ENCODE measurements at places on chromosomes 11 and 22.

DNA sequence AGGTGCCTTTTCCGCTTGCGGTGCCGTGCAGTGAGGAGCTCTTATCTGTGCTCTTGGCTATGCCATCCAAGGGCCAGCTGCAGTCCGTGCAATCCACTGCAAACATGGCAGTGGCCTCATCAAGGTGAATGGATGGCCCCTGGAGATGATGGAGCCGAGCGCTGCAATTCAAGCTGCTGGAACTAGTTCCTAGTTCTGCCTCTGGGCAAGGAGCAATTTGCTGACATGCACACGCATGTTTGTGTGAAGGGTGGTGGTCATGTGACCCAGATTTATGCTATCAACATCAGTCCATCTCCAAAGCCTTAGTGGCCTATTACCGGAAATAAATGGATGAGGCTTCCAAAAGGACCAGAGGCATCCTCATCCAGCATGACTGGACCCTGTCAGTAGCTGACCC, 3.1 kb upstream of the EHD1 start:
- H3K36me3 ChIP-seq, result peaks cover 10% of the 10 kb centered on the region
- peak overlapping the region; percentile 100 for H3K4me3 ChIP-seq
- no peaks in the 10 kb centered on the region for H3K27me3 ChIP-seq
- H3K4me1 ChIP-seq, result peaks cover 51% of the 10 kb centered on the region
- peak overlapping the region; percentile 75 for H3K27ac ChIP-seq
- no peak for DNase-seq

GRCh38 chr11:43738600-43739409, 58.3 kb downstream of the HSD17B12 start:
- no peak for DNase-seq
- H3K4me3 ChIP-seq, result no peak overlapping the region
- no peaks in the 10 kb centered on the region for H3K27me3 ChIP-seq
- H3K4me1 ChIP-seq, result peaks cover 7% of the 10 kb centered on the region

DNA sequence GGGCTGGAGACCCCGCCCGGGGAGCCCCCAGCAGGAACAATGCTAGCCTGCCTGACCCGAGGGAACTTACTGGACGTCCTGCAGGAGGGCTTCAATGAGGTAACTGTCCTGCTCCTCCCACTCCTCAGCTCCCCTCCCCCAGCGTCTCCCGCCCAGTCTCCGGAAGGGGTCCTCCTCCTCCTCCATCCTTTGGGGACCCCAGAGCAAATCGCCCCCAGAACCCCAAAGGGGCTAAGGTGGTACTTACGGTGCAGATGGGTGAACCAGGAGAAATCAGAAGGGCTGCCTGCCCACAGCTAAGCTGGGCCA, 272 bp downstream of the DIXDC1 start:
- peak overlapping the region; percentile 91 for H3K4me3 ChIP-seq
- H3K4me1 ChIP-seq, result peaks cover 57% of the 10 kb centered on the region
- no peaks in the 10 kb centered on the region for H3K27me3 ChIP-seq
- peaks cover 7% of the 10 kb centered on the region for H3K36me3 ChIP-seq

GRCh38 chr11:58594826-58595225, 16.0 kb downstream of the ZFP91 start:
- H3K36me3 ChIP-seq, result peaks cover 40% of the 10 kb centered on the region
- no peak for DNase-seq
- no peak overlapping the region for H3K27ac ChIP-seq
- no peaks in the 10 kb centered on the region for H3K27me3 ChIP-seq
- H3K4me3 ChIP-seq, result no peak overlapping the region

- no peak overlapping the region for H3K27ac ChIP-seq
- no peak for DNase-seq
- H3K27me3 ChIP-seq, result no peaks in the 10 kb centered on the region
- peaks cover 10% of the 10 kb centered on the region for H3K36me3 ChIP-seq
- no peak overlapping the region for H3K4me3 ChIP-seq
- H3K4me1 ChIP-seq, result peaks cover 3% of the 10 kb centered on the region
Observed at GRCh38 chr11:73493956-73494598, 103.8 kb downstream of the FAM168A start.

DNA sequence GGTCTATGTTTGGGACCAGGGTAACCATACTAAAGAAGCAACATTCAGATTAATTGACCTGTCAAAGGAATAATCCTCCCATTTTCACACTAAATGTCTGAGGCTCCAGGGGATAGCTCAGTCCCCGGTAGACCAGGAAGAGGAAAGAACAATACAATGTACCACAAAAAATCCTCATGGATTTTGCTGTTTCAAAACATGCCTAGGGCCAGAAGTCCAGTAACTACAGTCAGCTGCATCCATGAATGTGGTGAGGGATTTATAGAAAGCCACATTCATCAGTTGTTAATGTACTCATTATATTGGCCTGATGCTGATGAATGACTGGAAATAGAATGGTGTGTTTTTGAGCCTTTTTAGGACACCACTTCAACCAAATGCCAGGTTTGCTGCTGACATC, 6.9 kb upstream of the ETS1 start:
- H3K4me1 ChIP-seq, result peaks cover 4% of the 10 kb centered on the region
- H3K27ac ChIP-seq, result no peak overlapping the region
- H3K36me3 ChIP-seq, result peaks cover 2% of the 10 kb centered on the region
- peaks cover 24% of the 10 kb centered on the region for H3K27me3 ChIP-seq
- H3K4me3 ChIP-seq, result no peak overlapping the region

DNA sequence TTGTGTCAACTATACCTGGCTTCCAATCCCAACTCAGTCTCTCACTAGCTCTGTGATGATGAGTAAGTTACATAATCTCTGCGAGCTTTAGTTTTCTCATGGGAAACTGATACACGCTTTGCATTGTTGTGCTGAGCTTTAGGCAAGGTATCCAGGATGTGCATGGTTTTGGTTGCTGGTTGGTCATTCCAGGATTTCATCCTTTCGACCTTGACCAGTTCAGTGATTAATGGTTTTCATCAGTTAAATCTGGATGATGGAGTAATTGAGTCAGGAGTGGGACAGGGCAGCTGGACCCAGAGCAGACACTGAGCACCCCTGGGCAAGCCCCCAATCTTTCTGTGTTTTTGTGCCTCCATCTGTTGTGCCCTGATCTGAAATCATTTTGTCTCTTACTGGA, 417.3 kb upstream of the CADM1 start:
- no peaks in the 10 kb centered on the region for H3K27me3 ChIP-seq
- H3K27ac ChIP-seq, result no peak overlapping the region
- H3K4me1 ChIP-seq, result peaks cover 17% of the 10 kb centered on the region
- no peak overlapping the region for H3K4me3 ChIP-seq
- no peaks in the 10 kb centered on the region for H3K36me3 ChIP-seq
- no peak for DNase-seq

DNA sequence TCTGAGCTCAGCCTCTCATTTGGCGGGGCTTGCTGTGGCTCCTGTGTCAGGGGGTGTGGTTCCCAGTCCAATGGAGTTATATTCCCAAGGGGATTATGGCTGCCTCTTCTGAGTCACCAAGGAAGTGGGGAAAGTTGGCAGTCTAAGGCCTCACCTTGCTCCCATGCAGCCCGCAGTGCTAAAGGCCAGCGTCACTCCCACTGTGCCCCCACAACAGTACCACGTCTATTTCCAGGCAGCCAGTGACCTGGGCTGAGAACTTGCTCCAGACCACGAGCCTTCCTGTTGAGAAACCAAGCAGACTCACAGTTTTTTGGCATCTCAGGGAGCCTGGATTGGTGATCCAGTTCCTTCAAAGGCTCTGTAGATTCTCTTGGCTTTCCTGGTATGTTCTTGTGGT, 45.6 kb downstream of the OR2AT4 start:
- no peak overlapping the region for H3K27ac ChIP-seq
- no peak overlapping the region for H3K4me3 ChIP-seq
- no peaks in the 10 kb centered on the region for H3K4me1 ChIP-seq
- peaks cover 12% of the 10 kb centered on the region for H3K27me3 ChIP-seq
- no peak for DNase-seq

GRCh38 chr22:42436404-42436803, 4.2 kb upstream of the NFAM1 start:
- DNase-seq, result no peak
- no peaks in the 10 kb centered on the region for H3K36me3 ChIP-seq
- no peak overlapping the region for H3K4me3 ChIP-seq
- no peak overlapping the region for H3K27ac ChIP-seq
- peaks cover 12% of the 10 kb centered on the region for H3K27me3 ChIP-seq

DNA sequence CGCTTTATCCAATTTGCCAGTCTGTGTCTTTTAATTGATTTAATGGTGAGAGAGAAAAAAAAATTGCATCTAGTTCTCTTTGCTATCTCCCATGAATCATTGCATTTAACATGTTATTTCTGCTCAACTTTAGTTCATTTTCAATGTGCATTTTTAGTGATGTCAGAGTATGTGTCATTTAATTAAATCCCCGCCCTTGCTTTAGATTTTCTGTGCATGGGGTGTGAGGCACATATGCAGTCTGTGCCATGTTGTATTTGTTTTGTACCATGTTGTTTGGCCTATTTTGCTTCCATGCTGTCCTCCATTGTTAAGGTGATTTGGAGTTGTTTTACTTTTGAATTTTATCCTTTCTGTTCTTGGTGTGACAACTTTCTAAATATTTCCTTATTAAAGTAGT, 8.3 kb upstream of the NCR3LG1 start:
- peaks cover 10% of the 10 kb centered on the region for H3K4me1 ChIP-seq
- H3K27ac ChIP-seq, result no peak overlapping the region
- no peak for DNase-seq
- no peak overlapping the region for H3K4me3 ChIP-seq
- no peaks in the 10 kb centered on the region for H3K27me3 ChIP-seq
- peaks cover 18% of the 10 kb centered on the region for H3K36me3 ChIP-seq

DNA sequence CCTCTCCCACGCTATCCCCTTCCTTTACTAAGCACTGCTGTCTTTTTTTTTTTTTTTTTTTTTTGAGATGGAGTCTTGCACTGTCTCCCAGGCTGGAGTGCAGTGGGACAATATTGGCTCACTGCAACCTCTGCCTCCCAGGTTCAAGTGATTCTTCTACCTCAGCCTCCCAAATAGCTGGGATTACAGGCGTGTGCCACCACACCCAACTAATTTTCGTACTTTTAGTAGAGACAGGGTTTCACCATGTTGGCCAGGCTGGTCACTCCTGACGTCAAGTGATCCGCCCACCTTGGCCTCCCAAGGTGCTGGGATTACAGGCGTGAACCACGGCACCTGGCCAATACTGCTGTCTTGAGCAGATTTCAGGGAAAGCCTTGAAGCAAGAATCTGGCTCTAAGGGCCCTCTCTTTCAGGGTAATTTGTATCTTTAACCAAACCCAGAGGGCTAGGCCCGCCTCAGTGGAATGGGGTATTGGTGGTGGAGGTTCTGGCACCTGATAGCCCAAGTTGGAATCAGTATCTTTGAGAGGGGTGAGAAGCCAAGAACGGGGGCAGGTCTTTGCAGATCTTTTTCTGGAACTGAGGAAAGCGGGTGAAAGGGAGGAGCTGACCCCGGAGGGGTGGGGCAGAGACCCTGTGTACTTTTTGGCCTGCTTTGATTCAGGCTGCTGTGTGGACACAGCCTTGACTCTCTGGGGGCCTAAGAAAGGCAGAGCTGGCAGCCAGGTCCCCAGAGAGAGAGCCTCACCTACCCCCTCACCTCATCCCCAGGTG, 37.0 kb downstream of the TRIOBP start:
- no peaks in the 10 kb centered on the region for H3K27me3 ChIP-seq
- H3K27ac ChIP-seq, result no peak overlapping the region
- no peak overlapping the region for H3K4me3 ChIP-seq
- DNase-seq, result no peak
- no peaks in the 10 kb centered on the region for H3K4me1 ChIP-seq

GRCh38 chr11:64125676-64126075, 40.2 kb downstream of the MACROD1 start:
- no peak overlapping the region for H3K4me3 ChIP-seq
- no peaks in the 10 kb centered on the region for H3K36me3 ChIP-seq
- peaks cover 3% of the 10 kb centered on the region for H3K4me1 ChIP-seq
- no peaks in the 10 kb centered on the region for H3K27me3 ChIP-seq

DNA sequence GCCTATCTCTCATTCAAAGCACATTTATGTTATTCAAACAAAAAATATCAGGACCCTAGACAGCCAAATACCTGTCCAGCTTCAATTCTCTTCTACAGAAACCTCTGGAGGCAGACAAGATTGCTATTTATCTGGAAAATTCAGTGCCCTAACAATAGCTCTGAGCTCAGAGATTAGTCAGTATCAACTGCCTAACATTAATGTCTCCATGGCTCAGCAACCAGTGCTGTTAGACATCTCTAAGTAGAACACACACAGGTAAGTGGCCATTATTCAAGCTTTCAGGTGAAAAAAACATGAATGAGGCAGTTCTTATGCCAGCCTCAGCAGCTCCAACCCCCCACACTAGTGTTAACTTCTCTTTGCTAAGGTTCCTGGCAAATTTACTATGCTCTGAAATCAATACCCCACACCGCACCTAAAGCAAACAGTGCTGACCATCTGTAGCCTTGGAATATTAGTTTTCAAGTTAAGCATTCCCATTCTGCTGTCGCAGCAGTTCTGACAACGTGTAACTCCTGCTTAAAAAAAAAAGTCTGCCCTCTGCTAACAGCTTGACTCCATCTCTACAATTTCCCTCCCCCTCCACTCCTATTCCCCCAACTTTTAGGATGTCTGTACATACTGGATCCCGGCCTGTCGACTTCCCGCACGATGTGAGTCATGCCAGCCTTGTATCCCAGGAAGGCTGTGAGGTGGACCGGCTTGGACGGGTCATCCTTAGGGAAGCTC, 1.5 kb downstream of the RPL3 start:
- H3K36me3 ChIP-seq, result peaks cover 67% of the 10 kb centered on the region
- H3K4me3 ChIP-seq, result peak overlapping the region; percentile 94
- peaks cover 37% of the 10 kb centered on the region for H3K4me1 ChIP-seq
- DNase-seq, result no peak
- H3K27me3 ChIP-seq, result no peaks in the 10 kb centered on the region

- peaks cover 3% of the 10 kb centered on the region for H3K36me3 ChIP-seq
- peaks cover 5% of the 10 kb centered on the region for H3K4me1 ChIP-seq
- no peak overlapping the region for H3K4me3 ChIP-seq
- H3K27ac ChIP-seq, result no peak overlapping the region
- H3K27me3 ChIP-seq, result peaks cover 71% of the 10 kb centered on the region
- no peak for DNase-seq
Observed at GRCh38 chr22:36212901-36213300, 11.3 kb upstream of the APOL4 start.

DNA sequence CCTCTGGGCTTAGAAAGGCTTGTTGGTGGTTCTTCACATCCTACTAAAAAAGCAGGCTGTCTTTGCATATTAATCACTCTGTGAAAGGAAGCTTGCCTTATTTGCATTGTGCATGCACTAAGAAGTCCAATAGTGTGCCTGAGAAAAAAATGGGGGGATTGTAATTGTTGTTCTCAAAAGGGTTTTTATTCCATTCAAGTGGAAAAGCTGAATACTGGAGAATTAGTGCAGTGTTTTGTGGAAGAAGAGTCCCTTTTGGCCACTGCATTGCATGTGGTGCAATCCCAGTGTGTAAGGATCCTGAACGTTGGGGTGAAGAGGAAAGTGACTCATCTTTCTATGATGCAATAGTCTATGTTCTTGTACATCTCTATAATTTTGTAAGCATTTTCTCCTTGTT, 16.5 kb downstream of the NCAM1 start:
- no peak overlapping the region for H3K4me3 ChIP-seq
- peaks cover 4% of the 10 kb centered on the region for H3K27me3 ChIP-seq
- H3K36me3 ChIP-seq, result no peaks in the 10 kb centered on the region
- no peak overlapping the region for H3K27ac ChIP-seq
- DNase-seq, result no peak
